Amniotic epithelial cell (primary cell): ENCODE measurements at places on chromosomes 6 and 20.

GRCh38 chr20:4904127-4904860, 97.0 kb downstream of the SLC23A2 start:
- DNase-seq, result no peak

DNA sequence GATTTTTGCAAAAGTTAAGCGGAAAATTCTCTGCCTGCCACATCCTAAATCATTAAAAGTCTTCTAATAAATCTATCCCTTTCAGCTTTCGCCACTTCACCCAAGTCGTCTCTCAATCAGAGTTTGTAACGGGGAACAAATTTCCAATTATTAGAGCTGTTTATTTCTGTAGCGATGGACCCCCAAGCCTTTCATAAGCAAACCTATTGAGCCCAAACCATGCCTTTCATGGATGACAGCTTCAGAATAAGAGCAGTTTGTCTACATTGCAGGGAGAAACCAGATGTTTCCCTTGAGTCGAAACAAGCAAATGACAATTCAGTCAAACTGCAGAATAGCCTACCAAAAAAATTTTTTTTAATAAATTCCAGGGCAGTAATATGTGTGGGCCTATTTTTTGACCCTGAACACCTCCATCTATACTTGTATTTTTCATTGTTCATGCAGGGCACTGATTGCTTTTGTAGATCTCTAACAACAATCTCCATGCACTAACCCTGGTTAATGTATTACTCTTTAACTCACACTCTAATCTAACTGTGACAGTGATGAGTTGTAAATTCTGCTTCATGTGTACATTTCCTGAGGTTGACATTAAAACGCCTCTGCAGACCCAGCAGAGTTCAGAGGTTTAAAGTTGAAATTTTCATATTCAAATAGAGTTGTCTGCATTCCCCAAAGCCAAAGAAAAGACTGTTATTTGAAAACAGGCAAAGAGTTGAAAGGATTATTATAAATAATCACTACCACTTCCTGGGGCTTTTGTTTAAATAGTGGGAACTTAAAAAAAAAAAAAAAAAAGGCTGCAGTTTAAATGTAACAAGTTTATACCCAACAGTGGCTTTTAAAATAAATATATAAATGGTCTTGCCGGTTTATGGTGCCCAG, 64.5 kb downstream of the ATP9A start:
- DNase-seq, result no peak

- DNase-seq, result no peak
These were observed 2.1 kb upstream of the ECHDC1 start for GRCh38 chr6:127345521-127345920.

DNA sequence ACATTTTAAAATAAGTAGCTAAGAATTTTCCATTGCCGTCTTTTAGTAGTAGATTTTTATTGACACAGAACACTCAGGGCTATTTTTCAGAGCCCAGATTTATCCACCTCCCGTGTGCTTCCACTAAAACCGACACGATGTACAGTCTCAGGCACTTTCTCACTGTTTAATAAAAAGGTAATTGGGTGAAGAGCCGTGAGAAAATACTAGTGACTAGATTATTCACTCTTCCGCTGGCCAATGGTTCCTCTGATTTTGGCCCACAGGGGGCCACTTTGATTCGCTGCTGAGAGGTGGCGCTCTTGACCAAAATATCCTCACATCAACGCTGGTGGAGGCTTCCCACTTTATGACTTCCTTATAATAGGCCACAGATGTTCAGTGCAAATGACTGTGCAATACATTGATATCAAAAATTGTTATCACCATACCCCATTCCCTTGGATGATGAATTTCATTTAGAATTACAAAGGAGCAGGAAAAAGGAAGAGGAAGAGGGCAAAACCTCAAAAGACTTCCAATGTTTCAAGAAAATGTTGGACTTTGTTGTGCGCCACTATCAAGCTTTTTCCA, 12.3 kb upstream of the HDDC2 start:
- peak; percentile 55 for DNase-seq

- no peak for DNase-seq
These were observed 95.5 kb upstream of the NHSL1 start for GRCh38 chr6:138594758-138595140.

- DNase-seq, result no peak
These were observed 89.1 kb upstream of the THBS2 start for GRCh38 chr6:169342710-169343109.

- peak; percentile 10 for DNase-seq
These were observed 121.1 kb downstream of the PLEKHG1 start for GRCh38 chr6:150720774-150721233.

DNA sequence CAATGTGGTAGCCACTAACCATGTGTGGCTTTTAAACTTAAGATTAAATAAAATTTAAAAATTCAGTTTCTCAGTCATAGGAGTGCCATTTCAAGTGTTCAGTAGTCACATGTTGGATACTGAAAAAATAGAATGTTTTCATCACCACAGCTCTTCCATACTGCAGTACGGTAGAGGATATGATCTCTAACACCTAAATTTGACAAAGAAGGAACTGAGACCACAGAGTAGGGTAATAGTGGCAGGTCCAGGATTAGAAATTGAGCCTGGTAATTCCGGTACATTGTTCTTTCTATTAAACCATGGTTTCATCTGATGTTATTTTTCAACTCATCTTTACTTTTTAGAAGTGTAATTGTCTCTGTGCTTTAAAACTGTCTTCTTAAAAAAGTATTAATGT, 104.0 kb downstream of the CD2AP start:
- no peak for DNase-seq

DNA sequence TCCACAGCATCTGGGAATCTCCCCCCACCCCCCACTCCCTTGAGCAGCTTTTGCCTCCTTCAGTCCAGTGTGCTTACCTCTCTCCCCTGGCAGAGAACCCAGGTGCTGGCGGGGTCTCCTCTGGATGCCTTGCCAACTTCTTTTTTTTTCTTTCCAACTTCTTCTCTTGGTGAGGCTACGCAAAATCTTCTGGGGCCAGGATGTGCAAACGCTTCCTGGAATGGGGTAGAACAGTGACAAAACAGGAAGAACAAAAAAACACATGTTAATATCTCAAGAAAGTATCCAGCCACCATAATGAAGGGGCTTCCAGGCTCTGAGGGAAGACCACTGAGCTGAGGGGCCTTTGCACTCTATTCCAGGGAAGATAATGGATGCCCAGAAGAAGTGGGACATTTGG, 53.9 kb upstream of the DDR1 start:
- no peak for DNase-seq

- no peak for DNase-seq
These were observed 171.0 kb upstream of the PRND start for GRCh38 chr20:4550740-4551139.
